ENCODE measurements at places on chromosomes 16 and 17.

DNA sequence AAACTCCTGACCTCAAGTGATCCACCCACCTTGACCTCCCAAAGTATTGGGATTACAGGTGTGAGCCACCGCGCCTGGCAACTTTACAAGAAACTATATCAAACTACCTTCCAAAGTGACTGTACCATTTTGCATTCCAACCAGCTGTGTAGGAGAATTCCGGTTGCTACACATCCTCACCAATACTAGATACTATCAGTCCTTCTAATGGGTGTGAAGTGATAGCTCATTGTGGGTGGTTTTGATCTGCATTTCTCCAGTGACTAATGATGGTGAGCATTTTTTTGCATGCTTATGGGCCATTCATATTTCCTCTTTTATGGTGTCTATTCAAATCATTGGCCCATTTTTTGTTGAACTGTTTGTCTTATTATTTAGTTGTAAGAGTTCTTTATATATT lies 37.7 kb downstream of the SCNN1B start:
- DNase-seq: no peak

- DNase-seq: no peak
Measured at GRCh38 chr17:31686495-31686894, 172.5 kb downstream of the COPRS start.

DNA sequence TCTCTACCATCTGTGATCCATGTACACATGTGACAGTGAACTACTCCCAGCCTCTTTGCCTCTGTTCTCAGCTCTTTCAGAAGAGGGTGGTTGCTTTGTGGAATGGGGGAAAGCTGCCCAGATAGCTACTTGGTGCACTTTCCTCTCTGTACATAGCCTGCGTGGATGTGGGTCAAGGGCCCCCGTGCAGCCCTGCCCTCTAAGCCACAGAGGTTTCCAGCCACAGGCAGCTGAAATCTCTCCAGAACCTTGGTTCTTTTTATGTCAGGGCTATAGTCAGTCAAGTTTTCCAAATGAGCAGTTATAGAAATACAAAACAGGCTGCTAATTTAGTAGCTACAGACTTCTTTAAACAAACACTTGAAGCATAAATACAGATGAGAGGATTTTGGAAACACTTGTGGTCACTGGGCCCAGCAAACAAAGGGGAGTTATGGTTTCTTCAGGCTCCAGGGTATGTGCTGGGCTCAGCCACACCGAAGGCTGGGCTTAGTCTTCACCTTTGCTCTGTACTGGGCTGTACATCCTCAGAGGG lies 199.7 kb upstream of the ASIC2 start:
- DNase-seq: no peak

- DNase-seq: no peak
Measured at GRCh38 chr16:86344881-86345280, 165.4 kb upstream of the FOXF1 start.

DNA sequence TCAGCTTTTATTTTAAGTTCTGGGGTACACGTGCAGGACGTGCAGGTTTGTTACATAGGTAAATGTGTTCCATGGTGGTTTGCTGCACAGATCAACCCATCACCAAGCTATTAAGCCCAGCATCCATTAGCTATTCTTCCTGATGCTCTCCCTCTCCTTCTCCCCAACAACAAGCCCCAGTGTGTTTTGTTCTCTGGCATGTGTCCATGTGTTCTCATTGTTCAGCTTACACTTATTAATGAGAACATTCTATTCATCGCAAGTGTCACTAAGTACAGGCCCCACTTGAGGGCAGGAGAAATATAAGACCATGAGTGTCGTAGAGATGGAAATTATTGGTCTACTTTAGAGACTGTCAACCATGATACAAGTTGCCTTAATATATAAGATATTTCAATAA lies 615.1 kb downstream of the CDH8 start:
- DNase-seq: no peak

DNA sequence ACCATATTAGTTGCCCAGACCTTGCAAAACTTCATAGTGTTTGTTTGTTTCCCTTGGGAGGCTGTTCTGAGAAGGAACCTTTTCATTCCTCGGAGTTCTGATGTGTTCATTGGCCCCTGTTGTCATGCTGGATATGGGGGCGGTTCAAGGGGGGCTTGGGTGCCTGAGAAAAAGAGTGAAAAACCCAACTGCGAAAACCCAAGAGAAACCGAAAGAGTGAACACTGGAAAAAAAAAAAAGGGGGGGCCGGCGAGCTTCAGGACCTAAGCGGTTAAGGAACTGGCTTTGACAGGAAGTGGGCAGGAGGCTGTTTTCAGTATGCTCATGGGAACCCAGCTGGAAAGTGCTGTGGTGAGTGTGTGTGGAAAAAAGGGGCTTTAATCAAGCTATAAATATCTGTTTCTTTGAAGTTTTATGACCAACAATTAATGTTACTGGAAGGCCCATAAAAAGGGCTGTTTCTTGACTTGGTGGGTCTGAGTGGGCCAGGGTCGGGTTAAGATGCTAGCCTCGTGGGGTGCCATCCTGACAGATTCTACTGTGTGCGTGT lies 510.7 kb downstream of the MAF start:
- peak; percentile 31 for DNase-seq

DNA sequence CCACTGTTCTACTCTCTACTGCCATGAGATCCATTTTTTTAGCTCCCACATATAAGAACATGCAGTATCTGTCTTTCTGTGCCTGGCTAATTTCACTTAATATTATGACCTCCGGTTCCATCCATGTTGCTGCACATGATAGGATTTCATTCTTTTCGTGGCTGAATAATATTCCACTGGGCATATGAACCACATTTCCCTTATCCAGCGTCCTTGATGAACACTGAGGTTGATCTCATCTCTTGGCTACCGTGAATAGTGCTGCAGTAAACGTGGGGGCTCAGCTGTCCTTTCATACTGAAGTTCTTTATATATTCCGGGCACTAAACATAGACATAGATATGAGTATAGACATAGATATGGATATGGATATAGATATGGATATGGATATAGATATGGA lies 109.3 kb upstream of the TNRC6C start:
- DNase-seq: no peak

DNA sequence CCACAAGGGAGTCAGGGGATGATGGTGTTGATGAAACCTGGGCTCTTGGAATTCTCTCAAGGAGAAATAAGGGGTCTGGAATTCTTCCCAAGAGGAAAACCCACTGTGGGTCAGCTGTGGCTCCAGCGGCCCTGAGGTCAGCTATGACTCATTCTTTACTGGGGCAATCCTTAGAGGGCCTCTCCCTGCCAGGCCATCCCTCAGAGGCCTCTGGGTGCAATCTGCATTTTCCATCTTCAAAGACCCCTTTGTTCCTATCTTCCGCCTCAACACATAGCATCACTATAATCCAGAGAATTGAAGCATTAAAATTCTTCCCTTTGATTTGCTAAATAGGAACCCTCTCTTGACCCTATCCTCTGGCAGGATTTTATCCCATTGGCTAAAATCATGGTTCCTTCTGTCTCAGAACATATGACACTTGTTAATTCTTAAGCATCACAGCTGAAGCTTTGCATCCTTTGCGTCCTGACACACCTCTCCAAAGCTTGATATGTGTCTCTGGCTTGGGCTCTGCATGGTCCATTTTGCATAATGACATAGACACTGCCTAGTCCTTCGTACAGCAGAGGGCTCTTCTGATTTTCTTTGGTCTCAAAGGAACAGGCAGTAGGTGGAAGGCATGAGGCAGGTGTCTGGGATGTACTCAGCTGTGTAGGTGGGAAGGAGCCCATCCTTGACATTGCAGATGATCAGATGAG lies 4.4 kb upstream of the KRT37 start:
- no peak for DNase-seq

DNA sequence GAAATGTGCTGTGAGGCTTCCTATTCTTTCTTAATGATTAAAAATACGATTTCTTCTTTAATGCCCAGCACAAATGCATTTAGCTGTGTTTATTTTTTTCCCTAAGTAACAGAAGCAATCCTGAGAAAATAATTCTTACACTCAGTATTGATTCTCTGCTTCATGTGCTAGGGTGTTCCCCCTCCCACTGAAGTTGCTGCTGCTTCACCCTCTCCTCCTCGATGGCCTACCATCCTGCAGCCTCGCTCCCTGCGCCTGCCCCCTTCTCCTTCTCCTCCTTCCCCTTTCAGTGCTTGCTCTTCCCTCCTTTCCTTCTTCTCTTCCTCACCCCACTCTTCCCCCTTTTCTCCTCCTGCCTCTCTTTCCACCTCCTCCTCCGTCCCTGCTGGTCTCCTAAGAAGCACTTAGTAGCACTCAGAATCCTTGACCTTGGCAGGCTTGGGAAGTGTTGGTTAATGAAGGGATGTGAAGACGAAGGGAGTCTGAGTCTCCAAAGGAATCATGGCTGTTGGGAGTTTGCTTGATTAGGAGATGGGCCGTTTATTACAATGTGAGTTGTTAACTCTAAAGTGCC lies 119.7 kb downstream of the RPTOR start:
- no peak for DNase-seq

DNA sequence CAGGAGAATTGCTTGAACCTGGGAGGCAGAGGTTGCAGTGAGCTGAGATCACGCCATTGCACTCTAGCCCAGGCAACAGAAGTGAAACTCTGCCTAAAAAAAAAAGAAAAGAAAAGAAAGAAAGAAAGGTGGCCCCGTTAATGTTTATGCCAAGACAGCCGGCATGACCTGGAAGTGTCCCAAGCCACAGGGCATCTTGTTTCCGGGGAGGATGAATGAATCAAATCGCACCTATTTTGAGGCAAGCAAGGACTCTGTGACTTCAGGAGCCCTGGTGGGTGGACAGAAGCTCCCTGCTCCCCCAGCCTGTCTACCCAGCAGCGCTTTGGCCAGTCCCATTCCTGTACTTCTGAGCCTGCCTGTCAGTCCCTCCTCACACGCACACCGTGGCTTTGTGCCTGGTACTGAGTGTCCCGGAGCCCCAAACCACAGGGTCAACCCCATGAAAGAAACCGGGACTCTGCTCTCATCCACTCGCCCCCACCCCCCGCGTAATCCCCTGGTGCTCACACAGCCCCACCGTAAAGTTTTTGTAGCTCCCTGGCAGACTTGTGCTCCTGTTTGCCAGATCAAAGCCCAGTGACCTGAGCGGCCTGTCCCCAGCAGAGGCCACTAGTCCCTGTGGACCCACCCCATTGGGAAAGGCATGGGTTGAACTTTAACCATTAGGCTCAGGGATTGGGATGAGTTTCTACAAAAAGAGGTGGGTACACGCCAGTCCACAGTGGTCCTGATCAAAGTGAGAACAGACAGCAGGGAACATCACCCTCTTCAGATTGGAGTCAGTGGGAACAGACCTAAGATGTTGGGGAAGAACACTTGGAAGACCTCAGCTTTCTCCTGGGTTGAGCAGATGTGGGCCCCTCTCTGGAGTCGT lies 19.3 kb downstream of the CD2BP2 start:
- peak; percentile 29 for DNase-seq

DNA sequence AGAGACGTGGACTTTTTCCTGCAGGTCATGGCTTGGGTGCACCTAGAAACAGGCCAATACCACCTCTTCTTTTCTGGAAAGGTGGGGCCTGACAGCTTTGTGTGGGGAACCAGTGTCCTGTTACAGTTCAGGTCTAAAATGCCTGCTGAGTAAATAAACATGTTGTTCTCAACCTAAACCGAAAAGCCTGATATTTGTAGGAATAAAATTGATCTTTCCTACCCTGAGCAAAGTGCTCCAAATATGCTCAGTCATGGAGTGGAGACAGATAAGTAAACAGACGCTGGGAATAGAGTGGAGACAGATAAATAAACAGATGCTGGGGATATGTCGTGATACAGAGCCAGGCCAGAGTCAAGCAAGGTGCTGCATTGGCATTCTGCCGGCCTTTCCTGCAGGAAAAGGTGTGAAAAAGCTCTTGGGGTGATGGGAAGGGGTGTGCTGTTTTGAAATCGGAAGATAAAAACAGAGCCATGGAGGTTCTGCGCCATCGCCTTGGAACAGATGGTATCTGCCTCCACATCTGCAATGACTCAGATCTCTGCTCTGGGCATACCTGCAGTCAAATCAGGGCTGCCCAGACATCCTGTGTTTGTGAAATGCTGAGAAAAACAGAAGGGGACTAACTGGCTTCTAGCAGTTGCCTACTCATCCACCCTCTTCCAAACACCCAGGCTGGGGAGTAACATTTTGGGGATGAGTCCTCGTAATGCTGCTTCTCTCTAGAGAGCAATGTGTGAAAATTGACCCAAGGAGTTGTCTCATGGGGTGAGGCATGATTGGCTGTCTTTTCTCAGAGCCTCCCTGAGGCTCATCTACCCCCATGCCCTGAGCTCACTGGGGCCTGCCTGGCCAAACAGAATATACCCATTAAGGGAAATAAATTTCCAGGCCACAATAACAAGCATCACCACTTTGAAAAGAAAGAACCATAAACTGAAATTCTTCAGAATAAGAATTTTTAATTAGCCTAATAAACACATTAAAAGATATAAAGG lies 16.8 kb upstream of the TRPV2 start:
- no peak for DNase-seq

- no peak for DNase-seq
Measured at GRCh38 chr16:17628983-17629382, 158.2 kb upstream of the XYLT1 start.

DNA sequence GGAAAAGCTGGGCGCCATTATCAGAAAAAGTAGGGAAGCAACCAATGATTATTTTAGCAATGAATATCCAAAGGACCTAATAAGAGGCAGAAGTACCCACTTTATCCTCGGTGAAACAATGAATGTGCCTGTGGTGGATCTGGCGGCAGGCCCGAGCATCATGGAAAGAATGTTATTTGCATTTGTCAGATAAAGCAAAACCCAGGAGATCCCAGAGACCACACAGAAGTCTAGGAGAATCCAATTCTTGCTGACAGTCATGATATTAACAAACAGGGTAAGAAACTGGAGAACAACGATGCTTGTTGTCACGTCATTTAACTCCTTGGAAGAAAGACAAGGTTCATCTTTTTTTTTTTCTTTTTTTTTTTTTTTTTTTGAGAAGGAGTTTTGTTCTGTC lies 12.0 kb upstream of the TNRC6A start:
- peak; percentile 7 for DNase-seq

- DNase-seq: no peak
Measured at GRCh38 chr16:30525844-30526136, 576 bp downstream of the ZNF768 start.

DNA sequence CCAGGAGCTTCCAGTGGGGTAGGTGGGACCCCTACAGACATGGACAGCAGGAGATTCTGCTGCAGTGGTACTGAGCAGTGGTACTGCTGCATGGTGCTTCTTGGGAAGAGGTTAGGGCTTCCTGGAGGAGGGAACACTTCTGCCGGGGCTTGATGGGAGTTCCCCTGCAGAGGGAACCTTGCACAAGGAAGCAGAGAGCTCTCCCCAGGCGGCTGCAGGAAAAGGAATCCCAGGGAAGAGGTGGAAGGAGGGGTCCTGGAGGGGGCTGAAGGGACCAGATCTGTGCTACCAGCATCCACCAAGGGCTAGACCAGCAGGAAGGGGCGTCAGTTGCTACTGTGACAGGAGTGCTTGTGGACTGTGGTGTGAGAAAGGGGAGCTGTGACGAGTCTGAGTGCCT lies 10.6 kb downstream of the RIPOR1 start:
- peak; percentile 34 for DNase-seq

- peak; percentile 3 for DNase-seq
Measured at GRCh38 chr16:65546353-65546791, 424.5 kb upstream of the CDH11 start.

DNA sequence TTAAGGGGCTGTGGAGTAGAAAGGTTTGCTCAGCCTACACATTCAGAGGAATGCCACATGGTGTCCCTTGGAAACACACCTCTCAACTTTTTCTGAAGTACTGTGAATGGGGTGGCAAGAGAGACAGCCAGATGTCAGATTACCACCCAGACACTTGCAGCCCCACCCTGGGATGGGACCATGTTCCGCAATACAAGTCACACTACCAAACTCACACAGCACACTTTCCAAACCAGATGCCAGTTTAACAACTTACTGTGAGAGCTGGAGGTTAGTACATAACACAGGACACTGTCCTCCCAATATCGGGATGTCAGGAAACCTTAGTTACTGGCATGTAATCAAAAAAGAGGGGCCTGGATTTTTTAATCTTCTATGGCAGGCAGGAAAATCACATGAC lies 7.9 kb downstream of the USP7 start:
- no peak for DNase-seq

Measured in small intestine (tissue), 16 donors.